ENCODE measurements at places on chromosomes 13 and 19.
A peak's percentile ranks its signal among the peaks of the same experiment; 100 is the strongest.

DNA sequence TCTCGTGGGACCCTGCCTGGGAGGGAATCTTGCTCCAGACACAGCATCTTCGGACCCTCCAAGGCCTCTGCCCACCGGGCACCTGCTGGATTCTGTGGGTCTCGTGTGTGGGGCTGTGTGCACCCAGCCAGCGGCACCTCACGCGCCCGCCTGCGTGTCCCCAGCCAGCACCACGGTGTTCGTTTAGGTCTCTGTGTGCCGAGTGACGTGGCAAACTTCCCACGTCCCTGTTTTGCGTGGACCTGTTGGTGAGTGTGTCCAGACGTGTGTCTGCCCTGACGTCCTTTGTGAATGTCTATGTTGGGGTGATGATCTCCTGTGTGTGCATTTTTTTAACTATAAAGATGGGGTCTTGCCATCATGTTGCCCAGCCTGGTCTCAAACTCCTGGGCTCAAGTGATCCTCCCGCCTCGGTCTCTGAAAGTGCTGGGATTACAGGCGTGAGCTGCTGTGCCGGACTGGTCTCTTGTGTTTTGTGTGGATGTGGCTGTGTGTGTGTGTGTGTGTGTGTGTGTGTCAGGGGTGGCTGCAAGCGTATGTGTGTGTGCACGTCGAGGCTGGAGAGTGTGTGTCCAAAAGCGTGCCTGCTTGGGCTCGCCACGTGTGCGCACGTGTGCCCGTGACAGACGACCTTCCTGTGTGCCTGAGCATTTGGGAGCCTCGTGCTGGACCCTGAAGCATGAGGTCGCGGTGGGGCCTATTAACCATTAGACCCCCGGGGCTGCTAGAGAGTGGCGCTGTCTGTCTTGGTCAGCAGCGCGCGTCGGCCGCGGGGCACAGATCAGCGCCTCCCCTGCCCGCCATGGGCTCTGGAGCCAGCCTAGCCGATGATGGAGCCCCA is 15.7 kb downstream of the ARID3A start:
- no peak for ATAC-seq

DNA sequence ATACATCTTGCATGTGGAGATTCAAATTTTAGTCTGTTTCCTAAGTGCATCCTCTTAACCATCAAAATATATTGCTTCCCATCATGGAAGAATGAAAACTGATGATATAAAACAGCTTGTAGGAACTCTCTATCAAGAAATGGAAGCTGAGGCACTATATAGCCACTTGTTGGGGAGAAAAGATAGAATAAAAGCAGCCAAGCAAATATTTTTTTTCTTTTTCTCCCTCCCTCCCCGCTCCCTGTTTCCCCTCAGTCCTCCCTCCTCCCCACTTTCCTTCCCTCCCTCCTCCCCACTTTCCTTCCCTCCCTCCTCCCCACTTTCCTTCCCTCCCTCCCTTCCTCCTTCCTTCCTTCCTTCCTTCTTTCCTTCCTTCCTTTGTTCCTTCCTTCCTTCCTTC is 413.8 kb downstream of the GPC6 start:
- no peak for ATAC-seq

- ATAC-seq: peak; percentile 90
These were observed 1.9 kb upstream of the LMTK3 start for GRCh38 chr19:48513289-48514122.

DNA sequence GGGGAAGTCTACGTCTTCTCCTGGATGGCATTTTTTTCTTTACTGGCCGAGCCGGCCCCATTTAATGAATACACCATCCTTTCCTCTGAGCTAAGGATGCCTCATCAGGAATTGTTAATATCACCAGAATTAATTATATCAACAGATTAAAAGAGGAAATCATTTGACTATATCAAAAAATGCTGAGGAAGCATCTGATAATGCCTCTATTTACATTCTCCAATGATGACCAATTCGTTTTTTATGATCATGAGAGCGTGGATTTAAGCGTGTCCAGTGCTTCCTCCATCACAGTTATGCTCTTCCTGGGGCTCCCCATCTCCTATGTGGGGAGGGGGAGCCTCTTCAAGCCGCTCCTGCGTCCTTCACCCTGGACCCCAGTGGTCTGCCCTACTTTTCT is 58.7 kb downstream of the TUBGCP3 start:
- no peak for ATAC-seq

DNA sequence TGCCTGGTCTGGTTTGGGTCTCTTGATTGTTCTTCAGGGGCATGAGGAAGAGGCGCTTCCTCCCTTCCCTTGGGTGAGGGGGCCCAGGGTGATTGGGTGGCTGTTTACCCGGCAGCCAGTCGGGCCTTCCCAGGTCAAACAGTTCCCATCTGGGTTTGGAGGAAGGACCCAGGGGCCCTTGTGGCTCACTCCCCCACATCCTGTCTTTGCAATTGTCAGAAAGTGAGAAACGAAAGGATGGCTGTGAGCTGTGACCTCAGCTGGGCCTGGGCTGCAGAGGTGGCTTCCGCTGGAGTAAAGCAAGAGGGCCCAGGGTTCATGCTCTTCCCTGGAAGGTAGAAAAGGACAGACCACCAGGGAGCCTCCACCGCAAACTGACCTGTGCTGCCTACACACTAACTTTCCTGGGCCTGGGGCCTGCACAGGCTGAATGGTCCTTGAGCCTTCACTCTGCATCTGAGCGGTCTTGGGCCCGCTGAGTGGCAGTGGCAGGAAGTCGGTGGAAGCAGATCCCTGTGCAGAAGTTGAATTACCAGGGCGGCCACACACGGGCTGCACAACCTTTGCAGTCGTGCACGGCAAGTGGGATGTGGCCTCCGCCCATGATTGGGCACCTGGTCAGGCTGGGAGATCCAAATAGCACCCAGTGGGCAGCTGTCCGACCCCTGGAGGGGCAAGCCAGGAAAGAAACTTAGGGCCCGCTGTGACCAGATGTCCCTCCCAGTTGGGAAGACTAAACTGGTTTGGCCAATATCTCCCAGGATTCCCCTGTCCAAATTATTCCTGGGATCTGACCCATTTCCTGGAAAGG is 5.3 kb upstream of the CD79A start:
- peak; percentile 77 for ATAC-seq

DNA sequence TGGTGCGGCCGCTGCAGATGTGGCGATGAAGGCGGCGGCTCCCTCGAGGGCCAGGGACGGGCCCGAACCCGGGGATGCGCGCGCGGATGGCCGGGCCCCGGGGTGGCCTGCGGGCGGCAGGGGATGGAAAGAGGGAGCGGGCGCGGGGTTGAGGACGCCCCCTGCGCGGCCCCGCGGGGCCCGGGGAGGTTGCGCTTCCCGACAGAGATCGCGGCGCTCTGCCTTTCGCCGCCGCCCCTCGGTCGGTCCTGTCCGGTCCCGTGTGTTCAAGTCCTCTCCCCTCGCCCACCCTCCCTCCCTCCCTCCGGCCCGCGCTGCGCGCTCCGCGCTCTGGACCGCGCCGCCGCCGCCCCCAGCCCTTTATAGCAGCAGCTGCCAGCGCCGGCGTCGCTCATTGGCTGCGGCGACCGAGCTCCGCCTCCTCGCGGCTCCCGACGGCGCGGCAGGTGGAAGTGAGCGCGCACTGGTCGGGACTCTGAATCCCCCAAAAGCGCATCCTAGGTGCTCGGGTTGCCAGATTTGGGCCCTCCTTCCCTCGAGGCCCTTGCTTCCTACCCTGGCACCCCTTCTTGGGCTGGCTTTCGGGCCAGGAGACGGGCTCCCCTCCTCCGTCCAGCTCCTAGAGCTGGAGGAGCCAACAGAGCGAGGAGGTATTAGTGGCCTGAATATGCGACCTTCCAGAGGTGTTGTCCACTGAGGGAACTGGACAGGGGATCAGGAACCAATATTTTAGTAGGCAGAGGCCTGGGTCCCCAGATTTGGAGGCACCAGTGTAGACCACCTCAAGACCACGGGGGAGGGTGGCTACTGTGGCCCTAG is at the start of gene ELAVL3:
TSS of gene ELAVL3 (minus strand) at position 332 of the 819 bp plus-strand sequence. CDS start 438 bp downstream, outside the sequence.
- ATAC-seq: no peak

DNA sequence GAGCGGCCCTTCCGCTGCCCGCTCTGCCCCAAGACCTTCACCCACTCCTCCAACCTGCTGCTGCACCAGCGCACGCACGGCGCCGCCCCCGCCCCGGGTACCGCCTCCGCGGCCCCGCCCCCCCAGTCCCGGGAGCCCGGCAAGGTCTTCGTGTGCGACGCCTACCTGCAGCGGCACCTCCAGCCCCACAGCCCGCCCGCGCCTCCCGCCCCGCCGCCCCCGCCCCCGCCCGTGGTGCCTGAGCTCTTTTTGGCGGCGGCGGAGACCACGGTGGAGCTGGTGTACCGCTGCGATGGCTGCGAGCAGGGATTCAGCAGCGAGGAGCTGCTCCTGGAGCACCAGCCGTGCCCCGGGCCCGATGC is 3.2 kb upstream of the NAT14 start:
- no peak for ATAC-seq

DNA sequence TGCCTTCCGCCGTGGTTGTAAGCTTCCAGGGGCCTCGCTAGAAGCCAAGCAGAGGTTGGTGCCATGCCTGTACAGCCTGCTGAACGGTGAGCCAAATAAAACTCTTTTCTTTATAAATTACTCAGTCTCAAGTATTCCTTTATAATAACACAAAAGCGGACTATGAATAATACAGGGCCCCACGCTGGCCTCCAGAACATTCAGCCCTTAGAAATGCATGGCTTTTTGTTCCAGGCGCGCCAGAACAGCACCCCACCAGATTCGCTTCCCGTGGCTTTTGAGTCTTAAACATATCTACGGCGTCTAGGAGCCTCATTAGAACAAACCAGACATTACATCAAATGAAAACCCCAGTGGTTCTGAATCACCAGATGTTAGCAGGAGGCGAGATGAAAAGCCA is 75.1 kb downstream of the SLC15A1 start:
- no peak for ATAC-seq

DNA sequence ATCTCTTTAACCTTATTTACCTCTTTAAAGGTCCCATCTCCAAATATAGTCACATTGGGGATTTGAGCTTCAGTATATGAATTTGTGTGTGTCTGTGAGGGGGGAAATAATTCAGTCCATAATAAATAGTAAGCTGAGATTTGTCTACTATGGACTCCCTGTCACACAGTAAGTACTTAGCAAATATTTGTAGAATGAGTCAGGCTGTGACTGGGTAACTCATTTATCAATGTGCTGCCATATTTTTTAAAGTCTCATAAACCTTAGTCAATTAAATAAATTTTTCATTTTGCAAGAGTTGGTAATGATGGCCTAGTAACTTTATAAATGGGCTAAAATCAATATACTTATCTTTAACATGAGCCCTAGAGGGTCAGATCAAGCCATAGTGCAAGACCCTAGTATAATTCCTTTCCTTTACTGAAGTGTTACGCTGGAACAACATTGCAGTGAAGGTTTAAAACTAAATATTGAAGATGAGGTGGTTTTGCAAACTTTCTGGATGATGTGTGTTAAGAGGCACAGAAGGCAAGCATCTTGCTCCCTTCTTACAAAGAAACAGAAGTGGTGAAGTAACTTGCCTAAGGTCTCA is 305.1 kb downstream of the KCNRG start:
- no peak for ATAC-seq

DNA sequence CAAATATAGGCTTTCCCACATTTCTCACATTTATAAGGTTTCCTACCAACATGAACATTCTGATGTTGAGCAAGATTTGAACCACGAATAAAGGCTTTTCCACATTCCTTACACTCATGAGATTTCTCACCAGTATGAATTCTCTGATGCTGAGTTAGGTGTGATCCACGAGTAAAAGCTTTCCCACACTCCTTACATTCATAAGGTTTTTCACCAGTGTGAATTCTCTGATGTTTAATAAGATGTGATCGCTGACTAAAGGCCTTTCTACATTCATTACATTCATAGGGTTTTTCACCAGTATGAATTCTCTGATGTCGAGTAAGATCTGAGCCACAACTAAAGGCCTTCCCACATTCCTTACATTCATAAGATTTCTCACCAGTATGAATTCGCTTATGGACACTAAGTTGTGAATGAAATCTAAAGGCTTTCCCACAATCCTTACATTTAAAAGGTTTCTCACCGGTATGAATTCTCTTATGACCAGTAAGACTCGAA is 19.0 kb downstream of the ZNF790 start:
- ATAC-seq: no peak

- no peak for ATAC-seq
These were observed 1.5 kb upstream of the CIRBP start for GRCh38 chr19:1267477-1268225.

- peak; percentile 17 for ATAC-seq
These were observed 72.3 kb downstream of the C1QTNF9 start for GRCh38 chr13:24381541-24382265.

DNA sequence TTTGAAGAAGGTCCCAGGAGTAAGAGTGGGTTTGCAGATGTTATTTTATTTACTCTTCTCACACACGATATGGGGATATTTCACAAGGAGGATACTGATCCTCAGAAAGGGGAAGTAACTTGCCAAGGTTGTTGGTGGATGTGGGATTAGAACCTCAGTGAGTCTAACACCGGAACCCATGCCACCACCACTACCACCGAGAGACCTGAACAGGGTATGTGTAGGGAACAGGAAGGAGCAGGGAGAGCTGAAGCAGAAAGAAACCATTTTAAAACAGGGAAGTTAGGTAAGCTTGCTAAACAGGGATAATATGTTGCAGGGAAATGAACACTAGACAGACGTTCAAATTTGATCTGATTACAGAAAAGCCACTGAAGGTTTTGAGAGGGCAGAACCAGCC is 11.6 kb upstream of the CEACAM3 start:
- peak; percentile 71 for ATAC-seq

DNA sequence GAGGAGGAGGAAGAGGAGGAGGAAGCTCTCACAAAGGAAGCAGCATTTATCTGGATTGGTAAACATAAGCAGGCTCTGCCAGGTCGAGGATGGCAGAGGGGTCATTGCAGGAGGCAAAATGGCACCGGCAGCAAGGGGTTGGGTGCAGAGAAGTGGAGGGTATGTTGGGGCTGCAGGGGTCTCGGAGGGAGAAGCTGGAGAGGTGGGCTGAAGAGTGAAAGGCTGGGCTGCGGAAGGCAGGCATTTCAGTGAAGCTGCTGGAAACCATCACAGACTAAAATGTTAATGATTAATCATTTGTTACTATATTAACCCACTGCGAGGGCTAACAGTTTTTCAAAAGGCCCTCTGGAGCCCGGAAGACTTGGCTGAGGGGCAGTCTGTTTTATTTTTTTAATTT is 24.6 kb downstream of the TPT1 start:
- ATAC-seq: no peak

DNA sequence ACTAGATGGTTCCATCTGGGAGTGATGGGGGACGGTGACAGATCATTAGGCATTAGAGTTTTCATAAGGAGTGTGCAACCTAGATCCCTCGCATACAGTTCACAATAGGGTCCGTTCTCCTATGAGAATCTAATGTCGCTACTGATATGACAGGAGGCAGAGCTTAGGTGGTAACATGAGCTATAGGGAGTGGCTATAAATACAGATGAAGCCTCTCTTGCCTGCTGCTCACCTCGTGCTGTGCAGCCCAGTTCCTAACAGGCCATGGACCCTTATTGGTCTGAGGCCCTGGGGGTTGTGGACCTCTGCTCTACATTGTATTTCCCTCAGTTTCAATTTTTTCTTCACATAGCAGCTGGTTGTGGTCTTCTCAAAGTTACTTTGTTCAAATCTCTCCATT is 56.5 kb downstream of the CDK8 start:
- ATAC-seq: no peak

- ATAC-seq: no peak
These were observed 311.8 kb downstream of the SPRY2 start for GRCh38 chr13:80029170-80029569.

GRCh38 chr13:78816592-78816991 is 157.6 kb upstream of the OBI1 start:
- no peak for ATAC-seq

Measured in stimulated activated memory B cell treated with anti-CD40 and anti-IgM and Interleukin-4, amounts not matched to agents 10 μg/mL and 1 μg/mL and 100 μg/mL, for 72 hours (primary cell).